ENCODE measurements at places on chromosomes 12 and 14.

DNA sequence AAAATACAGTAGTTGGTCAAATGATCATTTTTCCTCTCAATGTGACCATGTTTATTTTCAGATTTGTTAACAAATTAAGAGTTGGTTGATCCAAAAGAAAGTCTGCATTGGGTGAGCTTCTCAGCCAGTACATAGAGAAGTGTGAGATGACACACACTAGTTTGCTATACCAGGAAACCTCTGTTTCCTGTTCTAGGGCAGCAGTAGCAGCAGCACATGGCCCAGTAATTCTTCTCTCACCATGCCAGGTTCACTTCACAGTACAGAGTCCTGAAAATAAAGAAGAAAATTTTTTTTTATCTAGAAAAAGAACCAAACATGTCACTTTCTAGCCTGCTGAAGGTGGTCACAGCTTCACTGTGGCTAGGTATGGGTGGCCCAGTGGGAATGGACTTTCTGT is 250.2 kb upstream of the OR4E1 start:
- DNase-seq = no peak

- no peak for DNase-seq
Observed at GRCh38 chr12:29505122-29505521, 7.6 kb upstream of the OVCH1 start.

- DNase-seq = no peak
Observed at GRCh38 chr14:90811641-90812040, 4.6 kb downstream of the TTC7B start.

- DNase-seq = no peak
Observed at GRCh38 chr14:34135492-34135891, 184.6 kb upstream of the EGLN3 start.
